Immature natural killer cell (primary cell): ENCODE measurements at places on chromosomes 3 and 15.

GRCh38 chr15:80844011-80844732 lies 65.0 kb downstream of the CEMIP start:
- peaks cover 13% of the 10 kb centered on the region for H3K27me3 ChIP-seq
- no peak for DNase-seq
- no peaks in the 10 kb centered on the region for H3K36me3 ChIP-seq
- H3K27ac ChIP-seq = no peak overlapping the region

GRCh38 chr15:77493324-77493907 lies 72.7 kb downstream of the HMG20A start:
- H3K27me3 ChIP-seq = no peaks in the 10 kb centered on the region
- peak overlapping the region; percentile 62 for H3K27ac ChIP-seq
- H3K4me1 ChIP-seq = peaks cover 24% of the 10 kb centered on the region
- H3K36me3 ChIP-seq = peaks cover 8% of the 10 kb centered on the region
- H3K4me3 ChIP-seq = no peak overlapping the region

DNA sequence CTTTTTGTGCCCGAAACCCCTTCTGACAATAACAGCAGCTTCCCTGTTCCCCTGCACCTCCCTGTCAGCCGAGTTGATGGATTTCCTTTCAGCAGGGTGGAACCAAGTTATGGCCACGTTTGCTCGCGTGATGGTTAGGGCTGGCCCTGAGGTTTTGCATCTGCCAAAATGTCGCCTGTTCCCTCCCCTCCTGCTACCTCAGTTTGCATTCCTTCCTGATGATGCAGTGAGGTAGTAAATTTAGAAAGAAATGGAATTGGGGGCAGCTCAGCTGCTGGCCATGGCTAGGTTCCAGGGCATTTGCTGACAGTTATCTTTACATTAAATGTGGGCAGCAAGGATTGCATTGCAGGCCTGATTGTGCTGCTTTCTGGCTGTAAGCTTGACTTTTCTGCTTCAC lies 13.2 kb downstream of the LIMD1 start:
- H3K36me3 ChIP-seq = peaks cover 7% of the 10 kb centered on the region
- no peaks in the 10 kb centered on the region for H3K27me3 ChIP-seq
- peaks cover 77% of the 10 kb centered on the region for H3K4me1 ChIP-seq
- H3K27ac ChIP-seq = no peak overlapping the region
- no peak for DNase-seq
- no peak overlapping the region for H3K4me3 ChIP-seq

GRCh38 chr3:78066287-78066686 lies 1026.4 kb downstream of the ROBO2 start:
- DNase-seq = no peak
- H3K36me3 ChIP-seq = no peaks in the 10 kb centered on the region
- H3K27me3 ChIP-seq = no peaks in the 10 kb centered on the region
- H3K4me3 ChIP-seq = no peak overlapping the region

- H3K4me3 ChIP-seq = no peak overlapping the region
- no peak overlapping the region for H3K27ac ChIP-seq
- H3K36me3 ChIP-seq = no peaks in the 10 kb centered on the region
- H3K4me1 ChIP-seq = no peaks in the 10 kb centered on the region
- no peaks in the 10 kb centered on the region for H3K27me3 ChIP-seq
- no peak for DNase-seq
Observed at GRCh38 chr15:95024351-95024750, 793.0 kb downstream of the MCTP2 start.

DNA sequence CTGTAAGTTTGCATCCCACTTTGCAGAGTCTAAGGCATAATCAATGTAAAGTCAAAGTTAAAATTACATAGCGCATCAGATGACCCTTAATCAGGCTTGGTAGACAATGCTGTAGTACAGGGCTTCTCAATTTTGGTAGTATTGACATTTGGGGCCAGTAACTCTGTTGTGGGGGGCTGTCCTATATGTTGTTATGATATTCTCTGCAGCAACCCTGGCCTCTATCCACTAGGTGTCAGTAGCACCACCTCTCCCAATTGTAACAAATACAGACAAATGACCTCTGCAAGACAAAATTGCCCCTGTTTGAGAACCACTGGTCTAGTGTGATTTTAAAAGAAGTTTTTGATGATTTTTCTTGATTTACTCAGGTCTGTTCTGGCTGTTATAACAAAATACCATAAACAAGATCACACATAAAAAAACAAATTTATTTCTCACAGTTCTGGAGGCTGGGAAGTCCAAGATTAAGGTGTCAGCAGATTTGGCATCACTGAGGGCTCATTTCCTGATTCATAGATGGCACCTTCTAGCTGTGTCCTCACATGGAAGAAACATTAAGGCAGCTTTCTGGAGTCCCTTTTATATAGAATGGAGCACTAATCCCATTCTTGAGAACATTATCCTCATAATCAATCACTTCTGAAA lies 37.6 kb upstream of the SLC9A9 start:
- H3K4me3 ChIP-seq = no peak overlapping the region
- no peaks in the 10 kb centered on the region for H3K4me1 ChIP-seq
- H3K27ac ChIP-seq = no peak overlapping the region
- peaks cover 5% of the 10 kb centered on the region for H3K27me3 ChIP-seq
- no peaks in the 10 kb centered on the region for H3K36me3 ChIP-seq

DNA sequence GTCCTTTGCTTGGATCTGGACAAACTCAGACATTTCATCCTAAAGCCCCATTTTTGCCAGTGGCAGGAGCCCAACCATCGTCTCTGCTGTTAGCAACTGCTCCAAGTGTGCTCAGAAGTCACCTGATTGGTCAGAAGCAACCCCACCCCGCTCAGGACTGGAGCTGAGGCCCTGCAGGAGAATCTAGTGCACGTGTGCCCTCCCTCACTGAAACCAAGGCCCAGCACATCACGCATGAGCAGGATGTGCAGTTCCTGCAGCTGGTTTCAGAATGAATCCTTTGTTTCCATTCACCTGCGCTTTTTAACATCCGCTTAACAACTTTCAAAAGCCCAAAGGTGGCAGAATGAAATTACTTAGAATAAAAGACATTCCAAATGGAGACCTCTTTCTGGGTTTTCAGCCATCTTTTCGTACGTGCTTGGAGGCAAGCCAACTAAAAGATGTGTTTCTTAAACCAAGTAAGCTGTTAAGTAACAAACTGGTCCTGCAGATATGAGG lies 81.2 kb downstream of the SRGAP3 start:
- peaks cover 4% of the 10 kb centered on the region for H3K27me3 ChIP-seq
- H3K27ac ChIP-seq = no peak overlapping the region
- peaks cover 35% of the 10 kb centered on the region for H3K4me1 ChIP-seq
- no peak overlapping the region for H3K4me3 ChIP-seq
- DNase-seq = no peak
- H3K36me3 ChIP-seq = no peaks in the 10 kb centered on the region

DNA sequence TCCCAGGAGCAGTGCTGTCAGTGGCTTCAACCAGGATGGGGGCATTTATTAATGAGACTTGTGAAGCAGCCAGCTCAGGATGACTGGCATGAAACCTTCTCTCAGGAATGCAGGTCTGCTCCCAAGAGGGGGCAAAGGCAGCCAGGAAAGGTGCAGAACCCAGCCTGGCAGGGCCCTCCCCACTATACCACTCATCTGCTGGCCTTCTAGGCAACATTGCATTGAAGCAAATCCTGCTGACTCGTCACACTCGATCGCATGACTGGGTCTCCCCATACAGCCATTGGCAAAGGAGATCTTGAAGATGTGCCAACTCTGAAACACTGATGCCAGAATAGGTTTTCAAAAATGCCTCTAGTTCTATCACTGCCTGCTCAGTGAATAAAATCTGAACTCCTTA lies 65.7 kb upstream of the CMTM7 start:
- no peaks in the 10 kb centered on the region for H3K36me3 ChIP-seq
- no peak overlapping the region for H3K27ac ChIP-seq
- no peaks in the 10 kb centered on the region for H3K4me1 ChIP-seq

- no peaks in the 10 kb centered on the region for H3K4me1 ChIP-seq
- no peak overlapping the region for H3K4me3 ChIP-seq
- H3K27ac ChIP-seq = no peak overlapping the region
- no peak for DNase-seq
- no peaks in the 10 kb centered on the region for H3K36me3 ChIP-seq
Observed at GRCh38 chr15:92294759-92295158, 98.9 kb upstream of the ST8SIA2 start.

- H3K36me3 ChIP-seq = no peaks in the 10 kb centered on the region
- peaks cover 2% of the 10 kb centered on the region for H3K27me3 ChIP-seq
- no peak overlapping the region for H3K27ac ChIP-seq
- no peak overlapping the region for H3K4me3 ChIP-seq
- DNase-seq = no peak
Observed at GRCh38 chr3:37921025-37921424, 59.3 kb downstream of the CTDSPL start.

- H3K4me1 ChIP-seq = no peaks in the 10 kb centered on the region
- DNase-seq = peak; percentile 9
- H3K4me3 ChIP-seq = no peak overlapping the region
- H3K27me3 ChIP-seq = peaks cover 2% of the 10 kb centered on the region
- no peak overlapping the region for H3K27ac ChIP-seq
Observed at GRCh38 chr3:149291178-149291577, 42.3 kb downstream of the TM4SF18 start.

DNA sequence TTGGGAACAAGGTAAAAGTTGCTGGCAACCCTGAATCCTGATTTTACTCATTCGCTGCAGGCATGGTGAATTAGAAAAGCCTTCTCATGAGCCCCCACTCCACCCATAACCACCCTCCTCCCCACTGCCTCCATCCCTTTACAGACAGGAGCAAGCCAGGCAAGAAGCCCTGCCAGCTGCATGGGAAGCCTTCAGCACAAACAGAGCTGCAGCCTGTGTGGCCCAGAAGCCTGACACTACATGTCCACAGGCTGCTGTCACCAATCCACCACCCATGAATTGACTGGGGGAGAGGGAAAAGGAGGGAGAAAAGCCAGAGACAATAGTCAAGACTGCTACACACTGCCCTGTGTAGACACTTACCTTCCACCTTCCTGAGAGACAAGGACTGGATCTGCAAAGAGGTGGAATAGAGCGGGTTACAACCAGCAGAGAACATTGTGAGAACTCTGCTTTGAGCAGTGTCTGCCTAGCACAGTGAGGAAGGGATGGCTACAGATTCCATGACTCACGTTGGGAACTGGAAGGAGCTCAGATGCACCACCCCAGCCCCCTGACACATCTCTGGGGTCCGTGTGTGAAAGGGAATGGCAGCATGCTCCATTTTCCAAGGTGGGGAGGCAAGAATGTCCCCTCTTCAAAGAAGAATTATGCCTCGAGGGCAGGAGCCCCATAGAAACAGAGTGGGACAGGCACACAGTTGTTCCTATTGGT lies 33.9 kb downstream of the DZIP1L start:
- H3K36me3 ChIP-seq = no peaks in the 10 kb centered on the region
- no peak for DNase-seq
- H3K4me3 ChIP-seq = no peak overlapping the region
- no peak overlapping the region for H3K27ac ChIP-seq

DNA sequence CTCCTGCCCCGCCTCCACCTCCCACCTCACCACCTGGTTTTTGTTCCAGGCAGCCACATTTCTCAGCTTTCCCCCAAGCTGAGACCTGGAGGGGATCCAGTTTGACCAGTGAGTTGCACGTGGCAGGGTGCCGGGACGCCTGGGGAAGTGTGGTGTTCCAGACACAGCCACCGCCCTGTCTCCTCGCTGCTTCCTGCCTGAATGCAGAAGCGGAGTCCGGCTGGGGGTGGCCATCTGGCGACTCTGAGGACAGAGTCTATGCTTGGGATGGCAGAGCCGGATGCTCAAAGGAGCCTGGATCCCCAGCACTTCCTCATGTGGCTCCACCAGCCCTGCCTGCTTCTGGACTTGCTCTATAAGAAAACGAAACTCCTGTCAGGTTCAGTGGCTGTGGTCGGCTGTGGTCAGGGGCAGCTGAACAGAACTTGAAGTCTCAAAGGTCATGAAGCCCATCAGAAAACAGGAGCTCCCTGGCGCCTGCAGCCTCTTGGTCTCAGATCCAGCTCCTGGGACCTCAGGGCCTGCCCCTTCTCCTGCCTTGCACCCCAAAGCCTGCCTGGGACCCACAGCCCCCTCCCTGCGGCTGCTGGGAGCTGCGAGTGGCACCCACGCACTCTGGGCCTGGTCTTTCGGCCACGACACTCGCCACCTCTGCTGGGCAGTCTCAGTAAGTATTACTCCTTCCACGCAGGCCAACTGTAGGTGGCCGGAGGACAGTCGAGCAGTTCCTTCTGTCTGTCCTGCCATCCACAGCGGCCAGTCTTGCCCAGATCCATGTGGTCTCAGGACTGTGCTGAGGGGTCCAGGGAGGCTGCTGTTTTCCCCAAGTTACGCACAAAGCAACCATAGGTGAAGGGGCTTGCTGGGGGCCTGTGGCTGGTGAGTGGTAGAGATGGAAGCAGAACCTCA lies 112.8 kb upstream of the MEF2A start:
- DNase-seq = peak; percentile 26
- H3K4me1 ChIP-seq = peaks cover 32% of the 10 kb centered on the region
- H3K27ac ChIP-seq = no peak overlapping the region
- H3K27me3 ChIP-seq = peaks cover 19% of the 10 kb centered on the region

- no peak for DNase-seq
- no peak overlapping the region for H3K4me3 ChIP-seq
- H3K36me3 ChIP-seq = no peaks in the 10 kb centered on the region
- no peak overlapping the region for H3K27ac ChIP-seq
Observed at GRCh38 chr15:79944622-79945021, 26.4 kb downstream of the BCL2A1 start.

DNA sequence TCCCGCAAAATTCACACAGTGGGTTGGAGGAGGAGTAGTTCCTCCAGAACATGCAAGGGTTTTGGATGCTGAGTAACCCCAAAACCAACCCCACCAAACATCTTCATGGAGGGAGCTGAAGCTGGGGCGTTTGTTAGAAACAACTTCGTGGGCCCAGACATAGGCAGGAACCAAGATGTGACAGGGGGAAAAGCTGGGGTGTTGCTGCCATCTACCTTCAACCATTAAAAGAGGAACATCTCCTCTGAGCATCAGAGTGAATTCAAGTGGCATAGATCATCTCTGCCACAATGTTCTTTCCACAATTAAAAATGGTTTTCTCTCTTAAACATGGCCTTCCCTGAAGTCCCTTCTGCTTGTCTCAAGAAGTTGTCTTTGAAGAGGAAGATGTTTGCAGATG lies 20.5 kb downstream of the SIDT1 start:
- no peak overlapping the region for H3K4me3 ChIP-seq
- H3K27me3 ChIP-seq = no peaks in the 10 kb centered on the region
- H3K36me3 ChIP-seq = peaks cover 5% of the 10 kb centered on the region
- peak overlapping the region; percentile 73 for H3K27ac ChIP-seq
- DNase-seq = peak; percentile 31

DNA sequence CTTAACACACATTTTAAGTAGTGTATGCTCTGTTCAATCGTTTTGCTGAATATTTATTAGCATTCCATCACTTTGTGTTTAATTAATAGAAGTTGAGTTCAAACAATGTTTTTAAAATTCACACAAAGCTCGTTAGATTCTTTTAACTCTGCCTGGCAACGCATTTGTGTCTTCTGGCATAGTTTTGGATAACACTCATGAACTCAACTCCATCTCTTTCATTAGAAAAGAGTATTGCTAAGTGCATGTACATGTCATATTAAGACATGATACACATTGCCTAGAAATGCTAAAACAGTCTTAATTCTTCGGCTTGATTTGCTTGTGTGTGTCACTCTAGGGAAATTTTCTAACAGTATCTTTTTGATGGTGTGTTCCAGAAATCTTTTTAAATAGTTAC lies 15.7 kb downstream of the TSC22D2 start:
- H3K36me3 ChIP-seq = no peaks in the 10 kb centered on the region
- H3K4me1 ChIP-seq = peaks cover 44% of the 10 kb centered on the region
- peaks cover 2% of the 10 kb centered on the region for H3K27me3 ChIP-seq
- H3K4me3 ChIP-seq = no peak overlapping the region

GRCh38 chr15:101126618-101127505 lies 125.0 kb downstream of the CHSY1 start:
- peaks cover 2% of the 10 kb centered on the region for H3K27me3 ChIP-seq
- H3K4me3 ChIP-seq = peak overlapping the region; percentile 81
- no peak for DNase-seq
- peak overlapping the region; percentile 91 for H3K27ac ChIP-seq
